T-helper 2 cell treated with Interferon-gamma antibody and Interleukin-4, amounts not matched to agents 5 μg/mL and 100 μg/mL, for 36 hours (primary cell): ENCODE measurements at places on chromosomes 5 and 9.

- DNase-seq: no peak
These were observed 124.5 kb downstream of the PDE4D start for GRCh38 chr5:59769041-59769360.

DNA sequence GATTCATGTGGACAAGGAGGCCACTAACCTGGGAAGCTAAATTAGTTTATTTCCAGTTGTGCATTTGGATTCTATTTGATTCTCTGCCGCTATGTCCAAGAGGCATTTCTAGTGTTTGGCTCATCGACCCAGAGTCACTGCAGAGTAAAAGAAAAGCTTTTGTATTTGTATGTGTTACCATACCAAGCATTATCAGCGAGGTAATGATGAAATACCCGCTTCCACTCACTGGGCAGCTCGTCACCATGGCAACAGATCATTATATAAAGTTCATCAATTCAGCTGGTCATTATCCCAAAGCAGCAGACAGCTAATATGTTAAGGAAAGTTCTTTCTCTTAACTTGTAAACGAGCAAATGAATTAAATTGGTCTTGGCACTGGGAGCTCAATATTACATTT is 380.3 kb downstream of the SEMA5A start:
- DNase-seq: no peak

DNA sequence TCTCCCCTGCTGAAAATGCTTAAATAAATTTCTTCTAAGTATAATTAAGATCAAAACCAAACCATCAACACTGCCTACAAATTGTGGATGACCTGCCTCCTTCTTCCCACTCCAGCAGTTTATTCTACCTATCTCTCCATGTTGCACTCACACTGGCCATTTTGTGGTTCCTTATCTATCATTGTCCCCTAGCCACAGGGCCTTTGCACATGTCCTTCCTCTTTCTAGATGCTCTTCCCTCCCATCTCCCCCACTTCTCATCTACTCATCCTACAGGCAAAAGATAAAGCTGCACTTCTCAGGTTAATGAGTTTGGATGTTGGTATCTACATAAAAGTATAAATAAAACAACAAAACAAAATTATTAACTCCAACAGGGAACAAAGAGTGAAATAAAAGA is 70.6 kb upstream of the CCNG1 start:
- DNase-seq: no peak

- DNase-seq: no peak
These were observed 14.2 kb downstream of the LPCAT1 start for GRCh38 chr5:1509346-1510085.

DNA sequence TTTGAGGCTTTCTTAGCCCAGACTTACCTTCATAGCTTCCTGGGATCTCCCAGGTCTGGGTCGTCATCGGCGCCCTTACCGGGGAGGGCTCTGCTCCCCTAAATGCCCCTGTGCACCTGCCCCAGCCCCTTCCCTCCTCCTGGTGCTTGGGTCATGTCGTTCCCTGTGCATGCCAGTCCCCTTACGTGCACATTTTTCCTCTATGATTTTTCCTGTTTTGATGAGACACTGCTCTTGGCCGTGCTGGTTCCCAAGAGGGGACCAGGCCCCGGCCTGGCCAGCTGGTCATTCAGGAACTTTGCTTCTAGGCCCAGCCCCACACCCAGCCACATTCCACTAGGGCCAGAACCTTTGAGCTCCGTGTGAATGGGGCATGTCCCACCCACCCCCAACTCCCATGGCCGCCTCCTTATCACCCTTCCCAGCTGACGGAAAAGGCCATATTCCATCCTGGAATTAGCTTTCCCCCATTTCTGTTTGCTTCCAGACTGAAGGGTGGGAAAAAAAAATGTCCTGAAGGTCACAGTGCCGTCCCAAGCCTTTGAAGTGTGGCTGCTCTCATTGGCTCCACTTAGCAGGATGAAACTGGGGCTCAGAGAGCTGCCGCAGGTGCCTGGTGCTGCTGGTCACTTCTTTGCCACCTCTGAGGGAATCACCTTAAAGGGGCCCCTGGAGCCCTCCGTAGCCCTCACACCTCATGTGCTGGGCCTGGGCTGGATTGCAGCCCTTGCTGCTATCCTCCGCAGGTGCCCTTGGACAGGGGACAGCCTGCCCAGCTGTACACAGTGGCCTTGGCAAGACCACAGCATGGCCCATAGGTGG is 25.1 kb downstream of the ERGIC1 start:
- DNase-seq: no peak

DNA sequence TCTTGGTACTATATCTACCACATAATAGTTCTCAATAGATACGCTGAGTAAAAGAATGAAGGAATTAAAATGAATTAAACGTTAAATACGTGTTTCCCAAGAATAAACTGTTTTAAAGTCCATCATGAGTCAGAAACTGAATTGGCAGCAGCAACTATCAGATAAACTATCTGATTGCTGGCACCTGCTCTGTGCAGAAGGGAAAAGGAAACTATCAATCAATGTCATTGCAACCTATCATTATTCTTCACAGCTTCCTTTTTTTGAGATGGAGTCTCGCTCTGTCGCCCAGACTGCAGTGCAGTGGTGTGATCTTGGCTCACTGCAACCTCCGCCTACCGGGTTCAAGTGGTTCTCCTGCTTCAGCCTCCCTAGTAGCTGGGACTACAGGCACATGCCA is 8.8 kb upstream of the WDR36 start:
- DNase-seq: no peak
